ENCODE measurements at places on chromosomes 6 and 20. TPM values are rescaled to one million over a fixed set of nuclear protein-coding genes. Genes with fewer than 3 reads are reported as not detected.

The NMBR gene
- not detected for total RNA-seq

The CSE1L gene
- 39.5 TPM for total RNA-seq

The RRBP1 gene
- total RNA-seq, result 621 TPM

The FUT9 gene
- not detected for total RNA-seq

The OPN5 gene
- total RNA-seq, result not detected

The CST4 gene
- not detected for total RNA-seq

The TRIM10 gene
- not detected for total RNA-seq

The HLA-DPA1 gene
- 1.2 TPM for total RNA-seq

The SLC22A1 gene
- 3.3 TPM for total RNA-seq

The SCRT2 gene
- total RNA-seq, result not detected

The PTK6 gene
- not detected for total RNA-seq

The GNAS-AS1 gene
- total RNA-seq, result 1.1 TPM

The IP6K3 gene
- 9.0 TPM for total RNA-seq

The ADGRG6 gene
- 2.5 TPM for total RNA-seq

The SYNDIG1 gene
- 16.4 TPM for total RNA-seq

The SMIM29 gene
- 15.5 TPM for total RNA-seq

The TRMT11 gene
- 15.4 TPM for total RNA-seq

The TINAG gene
- not detected for total RNA-seq

The TMEM63B gene
- 40.7 TPM for total RNA-seq

Data from chondrocyte (in vitro differentiated cells).